H54 (cell line): ENCODE measurements at places on chromosomes 6 and 20.

GRCh38 chr6:25975923-25976560 lies 13.4 kb downstream of the TRIM38 start:
- DNase-seq = no peak

DNA sequence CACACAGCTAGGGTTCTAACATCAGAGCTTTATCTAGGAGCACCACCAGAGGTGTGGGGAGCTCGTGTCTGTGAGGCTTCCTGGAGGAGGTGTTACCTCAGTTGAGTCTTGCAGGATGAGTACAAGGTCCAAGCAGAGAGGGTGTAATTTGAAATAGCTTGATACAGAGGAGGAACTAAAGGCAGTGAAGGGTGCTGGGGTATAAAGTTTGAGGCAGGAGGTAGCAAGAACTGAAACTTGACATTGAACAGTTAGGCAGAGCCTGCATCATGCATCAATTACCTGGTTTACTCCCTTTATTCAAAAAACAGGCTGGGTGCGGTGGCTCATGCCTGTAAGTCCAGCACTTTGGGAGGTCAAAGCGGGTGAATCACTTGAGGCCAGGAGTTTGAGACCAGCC lies 241.2 kb downstream of the UST start:
- no peak for DNase-seq

- no peak for DNase-seq
These were observed 25.7 kb downstream of the KCNG1 start for GRCh38 chr20:50996901-50997865.

DNA sequence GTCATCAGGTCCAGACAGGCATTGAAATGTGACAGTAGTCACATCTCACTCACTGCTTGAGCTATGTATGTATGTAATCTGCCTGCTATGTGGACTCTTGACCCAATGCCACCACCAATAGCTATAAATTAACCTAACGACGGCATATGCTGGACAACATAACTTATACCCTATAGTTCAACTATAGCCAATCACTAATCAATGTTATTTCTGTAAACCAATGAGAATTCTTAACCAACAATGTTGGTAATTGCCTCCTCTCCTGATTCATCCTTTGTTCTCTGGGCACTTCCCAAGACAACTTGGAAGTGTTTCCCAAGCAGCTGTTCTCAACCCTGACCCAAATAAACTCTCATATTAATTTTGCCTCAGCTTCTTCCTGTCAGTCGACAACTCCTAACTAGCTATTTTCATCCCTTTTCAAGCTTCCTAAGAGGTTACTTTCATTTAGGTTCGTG lies 24.1 kb upstream of the SERPINB1 start:
- DNase-seq = no peak

- no peak for DNase-seq
These were observed 27.9 kb downstream of the BLTP3A start for GRCh38 chr6:34819571-34820480.

GRCh38 chr6:157516319-157517026 lies 135.5 kb downstream of the ZDHHC14 start:
- DNase-seq = no peak

DNA sequence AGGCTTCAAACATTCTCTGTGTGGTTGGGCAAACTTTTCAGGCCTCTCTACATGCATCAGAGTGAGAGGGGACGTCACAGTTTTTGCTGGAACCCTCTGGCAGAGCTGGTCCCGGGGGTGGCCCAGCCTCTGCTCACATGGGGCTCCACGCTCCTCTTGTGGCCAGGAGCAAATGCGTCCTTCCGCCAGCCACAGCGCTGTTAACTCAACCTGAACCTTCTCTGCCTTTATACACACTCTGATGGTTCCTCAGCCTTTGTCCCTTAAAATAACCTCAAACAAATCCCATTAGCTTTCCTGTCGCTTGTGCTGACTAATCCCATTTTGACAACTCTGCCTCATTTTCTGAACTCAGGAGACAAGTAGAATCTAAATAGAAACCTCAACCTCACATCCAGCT lies 39.4 kb upstream of the TGM6 start:
- DNase-seq = no peak

- peak; percentile 23 for DNase-seq
These were observed 691.7 kb upstream of the SLC35B3 start for GRCh38 chr6:9126878-9127560.

DNA sequence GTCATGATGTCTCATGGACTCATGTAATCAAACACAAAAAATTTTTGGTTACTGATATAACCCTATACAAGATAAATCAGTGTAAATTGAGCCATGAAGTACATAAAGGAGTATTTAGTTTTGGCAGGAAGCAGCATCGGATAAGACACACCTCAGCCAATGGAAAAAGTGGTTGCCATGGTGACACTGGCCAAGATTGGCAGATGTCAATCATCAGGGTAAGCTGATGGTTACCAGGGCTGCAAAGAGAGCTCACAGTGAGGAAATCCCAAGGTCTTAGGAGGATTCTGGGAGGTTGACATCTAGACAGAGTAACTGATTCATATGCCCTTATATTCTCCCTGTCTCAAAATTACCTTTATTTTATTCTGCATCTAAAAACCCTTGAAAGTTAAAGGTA lies 203.8 kb upstream of the PCSK2 start:
- DNase-seq = no peak

- no peak for DNase-seq
These were observed 34.2 kb downstream of the PKIG start for GRCh38 chr20:44616604-44616964.

- DNase-seq = no peak
These were observed 526.6 kb upstream of the JARID2 start for GRCh38 chr6:14719270-14719669.

DNA sequence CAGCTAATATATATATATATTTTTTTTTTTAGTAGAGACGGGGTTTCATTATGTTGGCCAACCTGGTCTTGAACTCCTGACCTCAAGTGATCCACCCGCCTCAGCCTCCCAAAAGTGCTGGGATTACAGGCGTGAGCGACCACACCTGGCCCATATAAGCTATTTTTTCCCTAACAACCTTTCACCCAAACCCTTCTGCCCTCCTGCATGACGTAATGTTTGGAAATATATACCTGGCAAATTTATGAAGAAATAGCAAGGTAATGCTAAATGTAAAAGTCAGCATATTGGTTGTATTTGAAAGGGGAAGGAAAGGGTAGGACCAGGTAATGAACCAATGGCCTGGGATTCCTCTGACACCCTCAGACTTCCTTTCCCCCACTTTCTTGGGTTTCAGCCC lies 325.5 kb upstream of the ARID1B start:
- DNase-seq = no peak

- DNase-seq = no peak
These were observed 11.4 kb downstream of the MC3R start for GRCh38 chr20:56259948-56260347.

- DNase-seq = no peak
These were observed 230.9 kb downstream of the SYNDIG1 start for GRCh38 chr20:24700166-24700860.

- no peak for DNase-seq
These were observed 1.8 kb downstream of the GRIK2 start for GRCh38 chr6:101395345-101395744.
